Activated CD4-positive, alpha-beta T cell treated with anti-CD3 and anti-CD28 coated beads, Interleukin-2, Interleukin-6, amounts not matched to agents 100 ng/mL and 50 ng/mL, durations not matched to agents 16 hours and 8 hours (primary cell): ENCODE measurements at places on chromosomes 12 and 14.

DNA sequence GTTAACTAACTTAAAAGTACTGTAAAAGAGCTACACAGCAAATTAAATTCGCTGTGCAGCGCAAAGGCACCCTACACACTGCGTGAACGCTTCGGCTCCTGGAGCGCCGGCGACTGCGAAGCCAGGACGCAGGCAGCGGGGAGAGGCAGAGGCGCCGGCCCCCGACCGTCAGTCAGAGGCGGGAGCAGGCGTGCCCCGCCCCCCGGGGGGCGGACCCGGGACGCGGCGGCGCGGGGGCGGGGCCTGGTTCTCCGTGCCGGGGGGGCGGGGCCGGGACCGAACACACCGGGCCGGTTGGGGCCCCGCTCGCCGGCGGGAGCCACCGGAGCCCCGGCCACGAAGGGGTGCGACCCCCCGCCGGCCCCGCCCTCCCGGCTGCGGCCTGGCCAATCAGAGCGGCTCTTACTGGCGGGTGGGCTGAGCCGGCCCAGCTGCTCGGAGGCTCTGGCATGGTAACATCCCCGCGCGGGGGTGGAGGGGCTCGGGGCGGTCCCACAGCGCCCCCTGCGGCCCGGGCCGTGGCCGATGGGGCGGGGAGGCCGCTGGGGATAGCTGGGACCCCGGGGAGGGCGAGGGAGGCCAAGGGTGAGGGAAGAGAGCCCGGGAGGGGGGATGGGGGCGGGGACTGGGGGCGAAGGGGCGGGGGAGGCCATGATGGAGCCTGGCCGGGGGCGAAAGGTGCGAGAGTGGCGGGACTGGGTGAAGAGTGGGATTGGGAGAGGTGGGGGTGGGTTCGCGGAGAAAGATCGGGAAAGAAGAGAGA, at the start of gene PRPF40B:
Gene PRPF40B (plus strand): TSS at position 420 of the 763 bp plus-strand sequence. CDS start 30 bp downstream, at position 450.
- DNase-seq: peak; percentile 89

GRCh38 chr14:49203676-49204075, 382.5 kb downstream of the RPS29 start:
- no peak for DNase-seq

GRCh38 chr12:101823891-101824290, 6.9 kb downstream of the GNPTAB start:
- DNase-seq: peak; percentile 85

DNA sequence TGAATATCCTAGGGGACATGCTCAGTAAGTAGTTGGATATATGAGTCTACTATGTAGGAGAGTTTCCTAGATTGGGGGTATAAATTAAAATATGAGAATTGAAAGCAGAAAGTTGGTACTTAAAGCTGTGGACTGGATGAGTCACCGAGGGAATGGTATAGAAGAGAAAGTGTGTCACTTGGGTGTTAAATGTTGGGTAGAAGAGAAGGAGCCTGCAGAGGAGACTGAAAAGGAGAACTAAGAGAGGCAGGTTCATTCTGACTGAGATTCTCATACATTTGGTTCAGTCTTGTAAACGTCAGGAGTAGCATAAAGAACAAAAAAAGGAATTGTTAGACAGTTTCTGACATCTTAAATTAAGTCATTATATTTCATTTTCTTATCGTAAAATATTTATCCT, 19.9 kb downstream of the LRRC9 start:
- no peak for DNase-seq

DNA sequence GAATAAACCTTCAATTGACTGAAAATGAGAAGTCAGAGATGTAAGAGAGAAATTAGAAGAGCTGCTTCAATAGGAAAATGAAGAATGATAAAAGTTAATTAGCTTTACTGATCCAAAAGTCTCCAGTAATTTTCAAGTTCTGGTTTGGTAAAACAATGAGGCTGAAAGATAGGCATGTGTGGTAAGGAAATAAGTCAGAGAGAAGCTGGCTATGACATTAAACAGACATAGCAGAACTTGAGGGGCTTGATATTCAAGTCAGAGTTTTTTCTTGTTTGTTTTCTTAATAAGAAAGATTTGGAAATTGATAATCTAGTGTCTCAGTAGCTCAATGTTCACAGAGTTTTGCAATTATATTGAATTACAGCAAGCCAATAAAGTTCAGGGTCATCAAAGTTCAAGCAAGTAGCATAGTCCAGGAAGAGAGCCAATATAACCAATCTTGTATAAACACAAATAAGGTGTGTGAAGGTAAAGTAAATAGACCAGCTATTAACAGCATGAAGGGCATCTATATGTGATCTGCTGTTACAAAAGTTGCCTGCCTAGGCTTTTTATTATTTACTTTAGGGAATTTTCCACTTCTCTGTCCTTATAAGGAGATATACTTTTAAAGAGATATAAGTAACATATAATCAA, 1111.5 kb downstream of the TRHDE start:
- no peak for DNase-seq

DNA sequence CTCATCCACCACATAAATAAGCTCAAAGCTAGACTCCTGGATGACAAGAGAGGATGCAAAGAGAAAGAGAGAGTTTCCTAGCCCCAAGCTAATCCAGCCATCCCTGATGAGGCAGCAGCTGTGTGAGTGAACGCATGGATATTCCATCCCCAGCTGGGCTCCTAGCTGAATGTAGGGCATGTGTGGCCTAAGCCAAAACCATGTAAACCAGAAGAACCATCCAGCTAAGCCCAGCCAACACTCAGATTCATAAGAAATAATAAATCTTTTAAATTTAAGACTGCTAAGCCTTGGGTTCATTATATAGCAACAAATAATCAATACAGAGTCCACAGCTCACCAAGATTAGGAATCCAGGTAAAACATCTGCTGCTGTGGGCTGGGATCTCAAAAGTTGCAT, 94.3 kb downstream of the TNFAIP2 start:
- no peak for DNase-seq

GRCh38 chr12:26304273-26304672, 108.9 kb downstream of the SSPN start:
- DNase-seq: no peak

DNA sequence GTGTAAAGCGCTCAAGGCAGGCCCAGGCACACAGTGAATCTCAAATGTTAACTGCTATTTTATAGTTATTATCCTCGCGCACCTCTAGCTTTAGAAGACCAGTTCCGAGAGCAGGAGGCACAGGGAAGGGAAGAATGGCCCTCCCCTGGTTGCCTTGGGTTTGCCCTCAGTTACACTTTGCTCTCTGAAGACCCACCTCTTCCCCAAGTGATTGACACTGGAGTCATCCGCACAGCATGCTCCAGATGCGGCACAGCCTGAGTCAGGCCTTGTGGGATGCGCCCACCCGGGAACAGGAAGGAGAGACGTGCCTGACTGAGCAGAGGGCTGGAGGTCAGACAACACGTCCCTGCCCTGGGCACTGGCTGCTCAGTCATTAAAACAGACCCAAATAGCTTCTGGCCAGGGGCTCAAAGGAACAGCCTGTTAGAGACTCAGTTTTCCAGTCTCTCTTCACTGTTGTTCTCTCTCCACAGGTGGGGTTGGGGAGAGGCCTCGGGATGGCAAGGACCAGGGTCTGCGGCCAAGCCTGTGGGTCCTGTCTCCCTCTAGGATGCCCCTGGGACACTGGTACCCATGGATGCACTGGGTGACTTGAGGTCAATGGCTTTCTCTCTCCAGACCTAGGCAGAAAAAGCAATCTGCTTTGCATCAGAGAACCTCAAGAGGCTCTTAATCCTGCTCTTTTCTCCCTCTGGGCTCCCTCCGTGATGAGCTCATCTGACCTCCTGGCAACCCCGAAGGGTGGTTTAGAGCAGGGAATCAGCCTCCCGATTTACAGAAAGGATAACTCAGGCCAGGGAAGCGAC, 13.6 kb upstream of the MLXIP start:
- DNase-seq: no peak

- DNase-seq: no peak
Measured at GRCh38 chr12:57729321-57729844, 9.2 kb downstream of the AGAP2 start.

DNA sequence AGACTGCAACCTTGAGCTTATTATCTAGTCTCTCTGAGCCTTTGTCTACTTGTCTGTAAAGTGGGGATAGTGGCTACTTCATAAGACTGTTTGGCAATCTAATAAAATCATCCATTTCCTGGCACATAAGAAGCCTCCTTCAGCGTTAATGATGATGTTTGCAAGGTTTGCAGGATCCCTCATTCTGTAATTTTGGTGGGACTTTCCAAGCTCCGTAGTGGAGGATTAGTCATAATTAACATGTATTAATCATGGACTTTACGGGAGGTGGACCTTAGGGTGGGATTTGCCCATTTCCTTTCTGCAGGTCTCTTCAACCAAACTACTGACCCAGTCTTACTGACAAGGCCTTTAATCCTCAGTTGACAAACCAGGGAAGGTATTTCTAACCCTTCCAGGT, 66.2 kb downstream of the NTF3 start:
- no peak for DNase-seq

DNA sequence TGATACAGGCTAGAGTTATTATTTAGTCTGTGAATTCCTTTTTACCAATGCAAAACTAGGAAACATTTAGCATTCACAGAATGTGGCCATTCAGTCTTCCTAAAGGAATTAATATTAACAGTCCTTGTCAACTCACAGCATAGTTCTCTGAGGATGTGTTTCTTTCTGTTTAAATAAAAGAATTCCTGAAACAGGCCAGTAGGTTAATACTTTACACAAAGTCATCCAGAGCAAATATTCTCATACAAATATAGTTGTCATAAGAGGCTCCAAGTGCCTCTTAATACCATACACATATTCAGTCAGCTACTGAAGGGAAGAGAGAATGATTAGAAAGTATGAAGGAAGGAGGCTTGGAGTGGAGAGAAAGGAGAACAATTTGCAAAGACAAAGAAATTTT, 120.1 kb downstream of the LMNTD1 start:
- no peak for DNase-seq

GRCh38 chr14:54550514-54550913, 16.4 kb upstream of the SAMD4A start:
- DNase-seq: no peak

DNA sequence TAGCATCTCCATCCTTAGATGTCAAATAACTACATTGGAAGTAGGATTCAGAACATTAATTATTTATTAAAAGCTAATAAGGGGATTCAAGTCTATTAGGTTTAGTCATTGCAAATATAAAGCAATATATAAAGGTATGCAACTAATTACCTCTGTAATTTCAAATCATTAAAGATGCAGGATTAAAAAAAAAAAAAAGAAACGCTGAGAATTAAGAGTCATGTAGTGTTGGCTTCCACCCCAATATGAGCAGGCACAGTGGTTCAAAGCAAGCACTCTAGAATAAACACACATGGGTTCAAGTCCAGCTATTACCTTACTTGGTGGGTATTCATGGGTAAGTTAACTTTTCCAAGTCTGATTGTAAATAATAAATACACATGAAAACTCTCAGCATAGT, 10.9 kb downstream of the SPTB start:
- DNase-seq: no peak

DNA sequence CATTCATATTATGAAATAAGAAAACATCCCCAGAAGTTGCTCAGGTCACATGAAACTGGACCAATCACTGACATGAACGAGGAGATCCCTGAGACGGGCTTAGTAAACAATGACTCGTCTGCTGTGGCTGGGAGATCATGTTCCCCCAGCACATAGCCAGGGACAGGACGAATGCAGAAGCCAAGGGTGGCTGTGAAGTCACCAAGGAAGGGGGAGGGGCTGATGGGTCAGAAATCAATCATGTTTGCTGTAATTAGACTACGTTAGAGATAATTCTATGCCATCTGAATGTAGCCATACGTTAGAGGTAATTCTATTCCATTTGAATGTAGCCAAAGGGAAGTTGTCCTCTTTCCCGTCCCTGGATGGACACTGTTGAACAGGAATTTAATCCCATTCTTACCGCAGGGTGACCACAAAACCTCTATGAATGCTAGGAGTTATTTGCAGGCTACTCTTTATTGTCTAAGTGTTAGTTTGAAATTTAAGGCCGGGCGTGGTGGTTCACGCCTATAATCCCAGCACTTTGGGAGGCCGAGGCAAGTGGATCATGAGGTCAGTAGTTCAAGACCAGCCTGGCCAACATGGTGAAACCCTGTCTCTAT, 332.9 kb downstream of the TMEM132D start:
- DNase-seq: no peak

GRCh38 chr14:98858561-98858960, 413.4 kb downstream of the BCL11B start:
- no peak for DNase-seq

GRCh38 chr14:95831468-95831867, 45.2 kb upstream of the TUNAR start:
- DNase-seq: no peak

- no peak for DNase-seq
Measured at GRCh38 chr12:70154087-70154638, 89.1 kb upstream of the CNOT2 start.

DNA sequence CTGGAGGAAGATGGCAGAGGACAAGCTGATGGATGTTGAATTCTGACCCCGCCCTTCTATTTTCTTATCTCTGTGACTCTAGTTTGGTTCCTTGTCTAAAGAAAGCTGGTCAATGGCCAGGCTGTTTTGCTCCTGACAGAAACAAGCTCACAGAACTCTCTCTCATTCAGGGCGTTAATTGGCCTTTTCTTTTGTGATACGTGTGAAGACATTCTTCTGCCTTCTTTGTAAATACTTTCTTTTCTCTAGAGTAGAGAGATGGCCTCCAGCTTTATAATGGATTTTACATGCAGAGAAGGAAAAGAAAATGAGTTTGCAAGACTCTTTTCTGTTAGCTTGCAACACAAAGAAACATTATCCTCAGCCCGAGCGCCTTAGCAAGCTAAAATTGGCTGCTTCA, 492.2 kb upstream of the CCDC196 start:
- no peak for DNase-seq

GRCh38 chr14:87409393-87409792, 583.6 kb downstream of the GALC start:
- DNase-seq: no peak

DNA sequence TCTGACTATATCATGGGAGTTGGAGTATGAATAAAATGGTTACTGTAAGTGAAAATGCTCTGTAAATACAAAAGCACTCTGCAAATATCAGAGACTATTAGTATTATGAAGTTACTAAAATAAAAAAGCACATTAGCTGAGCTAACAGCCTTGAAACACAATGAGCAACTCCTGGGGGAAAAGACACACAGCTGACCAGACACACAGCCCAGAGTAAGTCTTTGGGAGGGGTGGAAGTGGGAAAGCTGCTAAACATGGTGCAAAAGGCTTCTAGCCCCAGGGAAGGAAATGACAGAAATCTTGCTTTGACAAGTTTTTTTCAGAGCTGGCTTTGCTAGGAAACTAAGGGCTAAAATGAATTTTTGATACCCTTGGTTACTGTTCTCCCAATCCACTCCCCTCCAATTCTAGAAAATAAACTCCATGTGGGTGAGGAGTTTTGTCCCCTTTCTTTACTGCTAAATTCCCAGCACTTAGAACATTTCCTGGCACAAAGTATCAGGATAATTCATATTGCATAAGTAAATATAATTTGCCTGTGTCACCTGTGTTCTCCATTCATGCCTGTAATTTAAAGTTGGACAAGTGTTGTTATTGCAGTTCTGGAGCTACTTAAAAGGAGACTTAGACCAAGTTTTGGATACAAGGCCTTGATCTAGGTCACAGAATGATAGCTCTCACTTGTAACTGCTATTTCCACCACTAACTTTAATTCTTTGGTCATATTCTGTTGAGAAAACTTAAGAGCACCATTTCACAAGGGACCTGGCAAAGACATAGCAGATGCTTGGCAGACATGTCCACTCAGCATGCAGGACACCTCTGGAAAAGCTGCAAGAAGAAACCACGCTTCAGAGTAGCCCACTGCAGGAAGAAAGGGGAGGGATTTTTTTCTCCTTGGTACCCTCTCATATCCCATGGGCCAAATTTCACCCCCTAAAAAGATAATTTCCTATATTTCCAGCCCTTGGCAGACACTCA, 19.0 kb upstream of the RAB3IP start:
- no peak for DNase-seq
